ENCODE measurements at places on chromosomes 11 and 22.
A peak's percentile ranks its signal among the peaks of the same experiment; 100 is the strongest.

- DNase-seq = no peak
Observed at GRCh38 chr22:28736301-28737155, 5.1 kb downstream of the CHEK2 start.

DNA sequence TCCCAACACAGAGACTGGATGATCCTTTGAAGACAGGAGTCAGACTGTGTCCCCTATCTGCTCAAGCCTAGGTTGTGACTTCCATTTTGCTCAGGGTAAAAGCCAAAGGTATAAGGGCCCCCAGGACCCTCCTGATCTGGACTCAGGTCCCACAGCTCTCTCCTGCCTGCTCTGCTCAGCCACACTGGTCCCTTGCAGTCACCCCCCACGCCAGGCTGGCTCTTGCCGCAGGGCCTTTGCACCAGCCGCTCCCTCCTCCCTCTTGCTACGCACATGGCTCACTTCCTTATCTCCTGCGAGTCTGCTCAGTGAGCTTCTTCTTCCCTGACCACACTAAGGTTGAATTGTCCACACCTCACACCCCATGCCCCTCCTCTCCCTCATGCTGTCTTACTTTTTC lies 28.4 kb upstream of the CACNG2 start:
- no peak for DNase-seq

- peak; percentile 79 for DNase-seq
Observed at GRCh38 chr22:33923660-33924246, 3.5 kb upstream of the LARGE1 start.

DNA sequence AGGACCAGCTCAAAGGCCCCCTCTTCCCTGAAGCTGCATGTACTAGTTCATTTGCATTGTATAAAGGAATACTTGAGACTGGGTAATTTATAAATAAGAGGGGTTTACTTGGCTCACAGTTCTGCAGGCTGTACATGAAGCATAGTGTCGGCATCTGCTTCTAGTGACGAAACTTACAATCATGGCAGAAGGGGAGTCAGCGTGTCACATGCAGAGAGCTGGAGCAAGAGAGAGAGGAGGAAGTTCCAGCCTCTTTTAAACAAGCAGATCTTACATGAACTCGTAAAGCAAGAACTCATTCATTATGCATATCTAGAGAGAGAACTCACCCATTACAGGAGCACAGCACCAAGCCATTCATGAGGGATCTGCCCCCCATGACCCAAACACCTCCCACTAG lies 7.1 kb upstream of the HMGXB4 start:
- peak; percentile 24 for DNase-seq

- no peak for DNase-seq
Observed at GRCh38 chr11:63745304-63746170, 23.0 kb downstream of the ZFTA start.

DNA sequence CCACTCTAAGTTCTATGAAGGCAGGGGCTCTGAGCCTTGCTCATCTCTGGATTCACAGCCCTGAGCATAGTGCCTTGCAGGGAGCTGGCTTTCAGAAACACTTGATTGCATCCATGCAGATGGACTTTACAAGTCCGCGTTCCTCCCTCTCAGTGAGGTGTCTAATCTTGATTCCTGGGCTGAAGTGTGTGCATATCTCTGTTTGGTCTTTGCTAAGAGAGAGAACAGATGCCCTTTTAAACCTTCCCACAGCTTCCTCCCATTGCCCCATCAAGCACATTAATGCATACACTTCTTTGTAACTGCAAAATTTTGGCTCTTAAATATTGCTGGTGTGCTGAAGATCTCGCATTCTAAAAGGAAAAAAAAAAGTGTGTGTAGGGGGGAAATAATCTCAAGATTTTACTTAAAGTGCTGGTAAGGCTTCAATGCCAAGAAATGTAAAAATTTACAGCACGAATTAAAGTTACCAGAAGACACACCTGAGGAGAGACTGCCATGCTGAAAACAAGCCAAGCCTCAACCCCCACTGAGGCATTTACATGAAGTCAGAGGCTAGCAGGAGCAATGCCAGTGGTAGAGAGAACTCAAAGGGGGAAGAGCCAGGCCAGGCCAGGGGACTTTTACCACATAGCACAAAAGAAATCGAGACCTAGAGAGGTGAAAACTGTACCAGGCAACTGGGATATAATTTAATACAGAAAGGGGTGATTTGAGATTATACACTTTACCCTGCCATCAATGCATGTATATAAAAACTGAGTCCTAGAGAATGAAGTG lies 492.1 kb downstream of the SOX6 start:
- DNase-seq = no peak

All from suppressor macrophage treated with lipopolysaccharide for 1 hour (primary cell).